ENCODE measurements at places on chromosomes 6 and 20.

- DNase-seq = no peak
Observed at GRCh38 chr6:149990661-149991471, 27.1 kb downstream of the ULBP1 start.

- no peak for DNase-seq
Observed at GRCh38 chr6:131164506-131164905, 29.2 kb downstream of the AKAP7 start.

- no peak for DNase-seq
Observed at GRCh38 chr20:60541991-60542390, 583.8 kb downstream of the CDH26 start.

- DNase-seq = no peak
Observed at GRCh38 chr6:35080016-35080680, 61.0 kb downstream of the TCP11 start.

- DNase-seq = no peak
Observed at GRCh38 chr20:36372666-36373065, 66.5 kb downstream of the DLGAP4 start.

- no peak for DNase-seq
Observed at GRCh38 chr6:128335963-128336362, 184.4 kb downstream of the PTPRK start.

DNA sequence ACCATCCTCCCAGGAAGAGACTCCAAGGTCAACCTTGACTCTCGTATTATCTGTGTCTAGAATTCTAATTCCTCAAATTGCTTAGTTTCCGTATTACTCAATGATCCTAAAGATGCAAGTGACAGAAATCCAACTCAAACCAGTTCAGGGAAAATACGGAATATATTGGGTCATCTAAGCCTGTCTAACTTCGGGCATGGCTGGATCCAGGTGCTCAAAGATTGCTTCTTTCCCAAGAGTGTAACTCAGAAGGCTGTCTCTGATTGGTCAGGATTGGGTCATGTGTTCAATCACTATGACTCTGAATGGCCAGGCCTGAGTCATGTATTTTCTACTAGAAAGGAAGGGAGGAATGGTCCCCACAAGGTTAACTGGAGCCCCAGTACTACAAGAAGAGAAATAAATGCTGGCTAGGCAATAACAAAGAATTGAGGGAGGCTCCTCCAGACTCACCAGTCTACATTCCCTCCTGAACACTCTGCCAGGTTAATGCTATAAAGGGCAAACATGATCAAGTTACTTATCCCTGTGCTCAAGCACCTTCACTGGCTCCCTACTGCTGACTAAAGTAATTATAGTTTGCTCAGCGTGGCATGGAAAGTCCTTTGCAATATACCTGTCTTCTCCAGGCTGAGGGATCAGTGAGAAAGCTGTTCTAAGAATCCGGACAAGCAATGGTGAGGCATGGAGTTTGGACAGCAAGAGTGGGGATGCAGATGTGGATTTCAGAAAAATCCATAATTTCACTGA lies 15.4 kb upstream of the PREX1 start:
- no peak for DNase-seq

GRCh38 chr6:20907486-20908071 lies 373.3 kb downstream of the CDKAL1 start:
- DNase-seq = no peak

DNA sequence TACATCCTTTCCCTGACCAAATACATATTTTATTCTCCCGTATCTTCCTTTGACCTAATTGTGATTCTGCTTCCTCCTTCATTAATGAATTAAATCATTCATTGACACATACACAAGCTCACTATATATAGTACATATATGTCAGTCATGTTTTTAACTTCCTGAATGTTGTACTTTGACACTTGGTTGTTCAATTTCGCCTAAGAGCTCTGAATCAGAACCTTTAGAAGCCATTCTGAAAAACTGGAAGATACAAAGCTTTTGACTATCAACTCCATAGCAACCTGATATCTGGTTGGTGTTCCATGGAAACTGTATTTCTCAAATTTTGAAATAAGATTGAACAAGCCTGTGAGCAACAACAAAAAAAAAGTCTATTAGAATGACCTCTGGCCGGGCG lies 27.3 kb upstream of the HFE start:
- no peak for DNase-seq

DNA sequence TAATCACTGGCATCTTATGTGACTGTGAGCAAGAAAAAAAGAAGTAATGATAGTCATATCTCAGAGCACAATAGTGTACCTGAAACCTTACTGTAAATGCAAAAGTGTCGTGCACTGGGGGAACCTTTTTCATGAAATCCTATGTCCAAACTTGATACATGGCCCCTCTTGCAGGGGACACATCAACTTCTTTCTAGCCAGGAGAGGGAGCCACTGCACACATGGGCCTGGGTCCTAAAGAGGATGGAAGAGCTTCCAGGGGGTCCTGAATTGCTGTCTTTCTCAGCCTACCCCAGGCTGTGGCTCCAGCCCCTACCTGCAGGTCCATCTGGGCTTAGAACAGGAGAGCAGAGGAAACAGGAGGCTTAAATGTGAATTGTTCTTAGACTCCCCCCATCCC lies 165.7 kb downstream of the SOD2 start:
- no peak for DNase-seq

GRCh38 chr20:62782893-62783278 lies 13.4 kb upstream of the MRGBP start:
- DNase-seq = no peak

- no peak for DNase-seq
Observed at GRCh38 chr6:136087986-136088385, 162.1 kb downstream of the MTFR2 start.

- DNase-seq = no peak
Observed at GRCh38 chr20:6525447-6526303, 241.8 kb upstream of the BMP2 start.

GRCh38 chr6:128882560-128882959 lies 378 bp upstream of the LAMA2 start:
- DNase-seq = no peak

DNA sequence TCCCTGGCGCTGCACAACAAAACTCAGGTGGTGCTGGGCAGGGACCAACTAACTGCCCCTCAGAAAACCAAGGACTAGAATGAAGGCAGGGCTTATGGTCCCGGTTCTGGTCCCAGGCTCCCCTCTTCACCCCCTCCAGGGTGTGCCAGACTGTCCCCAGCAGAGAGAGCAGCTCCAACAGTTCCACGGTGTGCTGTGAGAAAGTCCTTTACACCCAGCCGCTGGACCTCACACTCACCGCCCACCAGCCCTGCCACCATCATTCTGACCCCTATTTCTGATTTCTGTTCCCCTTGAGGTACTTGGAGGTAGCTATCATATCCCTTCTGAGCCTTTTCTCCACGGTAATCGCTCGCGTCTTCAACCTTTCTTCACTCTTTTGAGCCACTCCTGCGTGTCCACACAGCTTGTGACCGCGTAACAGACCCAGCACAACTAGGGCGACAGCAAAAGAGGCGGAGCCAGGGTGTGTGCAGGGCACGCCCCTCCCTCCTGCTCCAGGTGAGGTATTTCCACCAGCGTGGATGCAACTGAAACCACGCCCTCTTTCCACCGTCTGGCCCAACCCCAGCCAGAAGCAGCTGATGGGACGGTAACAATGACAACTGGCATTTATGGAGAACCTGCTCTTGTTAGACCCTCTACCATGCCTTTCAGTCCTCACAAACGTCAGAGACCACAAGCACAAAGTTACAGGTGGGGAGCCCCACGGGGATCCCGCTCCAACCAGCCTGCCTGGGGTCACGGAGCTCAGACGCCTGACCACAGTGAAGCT lies 2.3 kb downstream of the PXDC1 start:
- no peak for DNase-seq

DNA sequence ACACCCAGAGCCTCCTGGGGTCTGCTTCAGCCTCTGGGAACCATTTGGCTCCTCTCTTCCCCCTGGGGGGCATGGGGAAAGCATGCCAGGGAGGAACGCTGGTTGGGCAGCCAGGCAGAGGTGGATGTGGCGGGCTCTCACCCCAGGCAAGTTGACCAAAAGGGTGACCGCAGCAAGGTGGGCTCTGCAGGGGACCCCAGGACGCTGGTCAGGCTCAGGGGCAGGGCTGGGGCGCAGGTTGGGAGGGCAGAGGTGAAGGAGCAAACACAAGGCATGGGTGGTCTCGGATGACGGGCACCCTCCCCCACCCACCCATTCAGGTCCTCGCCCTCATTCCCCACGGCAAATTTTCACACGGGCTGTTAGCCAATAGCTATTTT lies 30.2 kb upstream of the MRGBP start:
- no peak for DNase-seq

- DNase-seq = no peak
Observed at GRCh38 chr6:81865712-81866111, 113.2 kb upstream of the TENT5A start.
